Iris pigment epithelial cell (primary cell): ENCODE measurements at places on chromosomes 13 and 19.

DNA sequence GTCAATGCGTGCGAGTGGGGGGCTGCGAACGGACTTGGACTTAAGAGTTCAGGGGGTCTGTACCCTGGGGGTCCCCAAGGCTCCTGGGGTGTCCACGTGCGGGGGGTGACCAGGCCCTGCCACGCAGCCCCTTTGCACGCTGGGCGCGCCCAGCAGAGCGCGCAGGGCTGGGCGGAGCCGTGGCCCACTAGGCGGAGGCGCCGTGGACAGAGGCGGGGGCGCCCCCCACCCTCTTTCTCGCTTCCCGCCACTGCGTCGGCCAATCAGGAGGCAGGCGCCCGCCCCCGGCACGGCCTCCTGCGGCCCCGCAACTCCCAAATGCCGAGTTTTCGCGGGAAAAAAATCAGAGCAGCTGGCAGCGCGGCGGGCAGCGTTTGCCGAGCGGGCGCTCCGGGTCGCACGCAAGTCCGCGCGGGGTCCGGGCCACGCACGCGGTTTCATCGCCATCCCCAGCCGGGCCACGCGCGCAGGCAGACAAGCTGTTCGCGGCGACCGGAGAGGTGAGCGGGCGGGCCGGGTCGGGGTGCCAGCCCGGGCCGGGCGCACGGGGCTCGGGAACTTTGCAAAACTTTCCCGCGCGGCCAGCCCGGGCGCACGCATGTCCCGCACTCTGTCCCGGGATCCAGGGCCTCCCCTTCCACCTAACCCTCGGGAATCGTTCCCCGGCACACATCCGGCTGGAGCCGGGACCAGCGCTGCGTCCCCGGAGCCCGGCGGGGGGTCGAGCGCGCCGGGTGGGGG, at the start of gene UHRF1:
TSS of gene UHRF1 (plus strand) at position 346 of the 741 bp plus-strand sequence. CDS start 1,385 bp downstream, outside the sequence.
- DNase-seq, result no peak

DNA sequence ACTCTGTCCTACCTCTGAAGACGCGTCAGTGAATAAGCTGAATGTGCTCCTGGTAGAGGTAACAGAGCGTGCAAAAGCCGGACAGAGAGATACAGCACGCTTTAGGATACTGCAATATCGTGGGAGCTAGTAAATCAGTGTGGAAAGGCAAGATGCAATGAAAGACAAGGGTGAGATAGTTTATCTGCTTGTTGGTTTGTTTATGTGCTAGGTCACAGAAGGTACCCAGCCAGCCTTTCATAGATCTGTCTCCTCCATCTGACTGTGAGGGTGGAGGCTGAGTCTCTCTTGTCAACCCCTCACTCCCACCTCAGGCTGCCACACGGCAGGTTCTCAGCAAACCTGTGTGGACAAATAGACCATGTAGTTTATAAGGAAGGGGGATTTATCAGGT, 904 bp upstream of the GIPC1 start:
- DNase-seq, result no peak

DNA sequence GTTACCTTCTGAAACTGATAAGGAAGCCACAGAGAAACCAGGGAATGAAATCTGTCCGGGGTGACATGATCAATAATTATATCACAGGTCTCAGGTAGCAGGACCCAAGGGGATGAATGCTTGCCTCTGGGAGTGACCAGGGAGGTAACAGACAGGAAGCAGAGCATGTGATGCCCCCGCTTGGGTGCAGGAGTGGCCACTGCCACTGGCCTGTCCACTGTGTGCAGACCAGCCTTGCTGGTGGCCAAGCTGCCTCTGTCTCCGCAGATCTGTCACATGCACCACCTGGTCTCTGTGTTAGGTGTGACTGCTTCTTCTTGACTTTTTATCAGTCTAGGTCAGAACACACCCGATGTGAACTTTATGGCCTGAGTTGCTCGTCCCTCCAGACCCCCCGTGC, 71.8 kb downstream of the PEPD start:
- DNase-seq, result no peak

DNA sequence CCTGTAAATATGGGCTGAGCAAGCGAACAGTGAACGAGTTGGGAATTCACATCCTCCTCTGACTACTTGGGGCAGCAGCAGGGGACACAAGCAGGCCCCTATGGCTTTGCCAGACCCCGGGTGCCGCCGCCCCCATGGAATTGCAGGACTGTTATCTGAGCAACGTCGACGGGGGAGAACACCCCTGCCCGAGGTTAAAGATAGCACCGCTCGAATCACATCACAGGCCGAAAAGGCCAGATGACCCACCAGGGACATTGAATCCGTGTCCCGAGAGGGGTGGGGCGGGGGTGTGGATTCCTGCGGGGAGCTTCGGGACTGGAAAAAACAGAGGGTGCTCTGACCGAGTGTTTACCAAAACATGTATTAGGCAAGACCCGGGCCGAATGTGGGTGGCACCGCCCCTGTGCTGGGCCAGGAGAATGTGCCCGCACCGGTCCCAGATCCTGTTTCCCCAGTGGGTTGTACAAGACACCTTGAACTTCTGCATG, 9.1 kb downstream of the FEM1A start:
- DNase-seq, result no peak

DNA sequence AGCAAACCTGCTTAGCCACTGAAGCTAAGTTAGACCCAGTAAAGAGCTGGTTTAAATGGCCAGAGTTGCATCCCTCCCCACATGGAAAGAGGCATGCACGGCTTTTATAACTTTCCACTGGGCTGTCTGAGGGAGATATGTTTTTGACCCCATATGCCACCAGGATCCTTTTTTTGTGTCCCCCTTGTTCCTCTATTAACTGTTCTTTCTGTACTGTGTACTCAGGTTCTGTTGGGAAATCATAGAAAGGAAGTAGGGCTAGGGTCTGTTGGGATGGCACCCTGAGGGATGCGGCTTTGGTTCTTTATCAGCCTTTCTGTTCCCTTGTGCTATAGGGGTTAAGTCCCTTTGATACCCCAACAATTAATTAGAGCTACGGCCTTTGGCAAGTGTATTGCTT, 12.2 kb upstream of the TM9SF2 start:
- no peak for DNase-seq

- DNase-seq, result no peak
Measured at GRCh38 chr19:48443731-48444128, 2.1 kb upstream of the GRWD1 start.

GRCh38 chr19:10637894-10638293, 12.5 kb downstream of the SLC44A2 start:
- no peak for DNase-seq

DNA sequence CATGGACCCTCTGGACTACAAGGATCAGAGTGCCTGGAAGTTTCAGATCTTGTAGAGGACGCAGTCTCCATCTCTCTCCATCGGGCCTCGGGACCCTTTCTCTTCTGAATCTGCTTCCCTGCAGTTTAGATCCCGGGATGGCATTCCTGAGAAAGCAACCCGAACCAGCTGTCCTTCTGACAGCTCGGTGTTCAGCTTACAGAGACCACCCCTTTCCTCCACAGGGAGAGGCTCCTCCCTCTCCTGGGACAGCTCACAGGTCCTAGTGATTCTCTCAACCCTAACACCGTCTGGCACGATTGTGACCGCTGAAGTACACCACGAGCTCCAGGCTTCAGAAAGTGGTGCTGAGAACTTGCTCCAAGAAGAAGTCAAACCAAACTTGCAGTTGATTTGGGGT, 18.2 kb downstream of the CRX start:
- peak; percentile 13 for DNase-seq

GRCh38 chr13:112760931-112761330, 71.1 kb downstream of the ATP11A start:
- no peak for DNase-seq

DNA sequence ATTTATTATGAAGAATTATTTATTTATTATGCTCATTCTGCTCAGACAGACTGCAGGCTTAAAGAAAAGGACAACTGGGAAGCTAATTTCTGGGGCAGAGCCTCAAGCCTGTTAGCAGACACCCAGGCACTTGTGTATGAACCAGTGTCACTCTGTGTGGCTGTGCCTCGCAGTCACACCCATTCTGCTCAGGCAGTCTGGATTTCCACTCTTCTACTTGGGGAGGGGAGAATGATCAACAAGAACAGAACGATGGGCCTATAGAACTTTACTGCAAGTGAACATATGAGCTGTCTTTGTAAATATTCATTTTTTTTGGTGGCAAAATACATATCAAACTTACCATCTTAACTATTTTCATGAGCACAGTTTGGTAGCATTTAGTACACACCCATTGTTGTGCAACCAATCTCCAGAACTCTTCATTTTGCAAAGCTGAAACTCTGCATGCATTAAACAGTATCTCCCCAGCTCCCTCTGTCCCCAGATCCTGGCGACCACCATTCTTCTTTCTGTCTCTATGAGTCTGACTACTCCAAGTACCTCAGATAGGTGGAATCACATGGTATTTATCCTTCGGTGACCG, 181.7 kb downstream of the NUFIP1 start:
- no peak for DNase-seq

DNA sequence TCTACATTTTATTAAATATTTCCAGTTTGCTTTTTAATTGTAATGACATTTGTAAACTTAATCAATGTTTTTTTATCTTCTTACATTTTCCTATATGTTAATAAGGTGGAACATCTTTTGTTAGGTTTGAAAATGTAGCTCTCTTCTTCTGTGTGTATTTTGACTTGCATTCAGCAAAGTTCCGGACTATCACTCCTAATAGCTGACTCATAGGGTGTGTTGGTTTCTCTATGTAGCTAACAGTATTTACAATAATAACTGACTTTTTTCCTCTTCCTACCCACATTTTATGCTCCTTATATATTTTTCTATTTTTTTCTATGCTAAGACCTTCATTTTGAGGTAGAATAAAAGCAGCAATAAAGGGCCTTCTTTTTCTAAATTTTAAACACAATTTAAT, 28.1 kb downstream of the MYO16 start:
- DNase-seq, result peak; percentile 24
